ENCODE measurements at places on chromosomes 13 and 19.

- DNase-seq: no peak
Measured at GRCh38 chr13:66543780-66544179, 686.4 kb downstream of the PCDH9 start.

DNA sequence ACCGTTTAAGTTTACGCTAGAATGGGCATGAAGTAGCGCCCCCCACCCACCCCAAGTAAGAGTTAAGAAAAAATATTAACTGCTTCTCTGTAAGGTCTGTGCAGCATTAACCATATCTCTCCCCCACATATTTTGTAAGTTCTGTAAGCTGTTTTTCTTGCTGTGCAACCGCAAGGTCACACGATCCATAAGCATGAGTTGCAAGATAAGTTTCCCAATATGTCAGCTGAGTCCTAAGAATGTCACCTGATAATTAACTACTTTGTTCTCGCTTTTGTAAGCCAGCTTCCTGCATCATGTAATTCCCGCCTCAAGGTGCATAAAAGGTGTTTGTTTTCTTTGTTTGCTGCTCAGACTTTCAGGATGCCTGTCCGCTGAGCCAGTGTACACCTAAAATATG lies 187.0 kb downstream of the MYO16 start:
- no peak for DNase-seq

- no peak for DNase-seq
Measured at GRCh38 chr13:41460930-41461329, 3.6 kb downstream of the RGCC start.

DNA sequence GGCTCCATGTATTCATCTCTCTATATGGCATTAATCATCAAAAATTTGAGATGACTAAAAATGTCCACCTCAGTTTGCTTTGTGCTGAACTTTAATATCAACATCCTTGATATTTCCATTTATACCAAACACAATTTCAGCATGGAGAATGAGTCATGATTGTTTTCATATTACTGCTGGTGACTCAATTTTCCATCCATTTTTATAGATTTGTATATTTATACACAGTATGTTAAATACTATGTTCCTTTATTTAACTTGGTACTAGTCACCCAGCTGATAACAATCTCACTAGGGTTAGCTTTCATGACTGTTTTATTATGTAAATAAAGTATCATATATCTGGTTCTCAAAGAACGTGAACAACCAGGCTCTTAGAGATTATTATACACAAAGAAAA lies 1255.1 kb downstream of the SLITRK1 start:
- peak; percentile 3 for DNase-seq

- DNase-seq: no peak
Measured at GRCh38 chr13:78491978-78492377, 111.4 kb downstream of the POU4F1 start.

DNA sequence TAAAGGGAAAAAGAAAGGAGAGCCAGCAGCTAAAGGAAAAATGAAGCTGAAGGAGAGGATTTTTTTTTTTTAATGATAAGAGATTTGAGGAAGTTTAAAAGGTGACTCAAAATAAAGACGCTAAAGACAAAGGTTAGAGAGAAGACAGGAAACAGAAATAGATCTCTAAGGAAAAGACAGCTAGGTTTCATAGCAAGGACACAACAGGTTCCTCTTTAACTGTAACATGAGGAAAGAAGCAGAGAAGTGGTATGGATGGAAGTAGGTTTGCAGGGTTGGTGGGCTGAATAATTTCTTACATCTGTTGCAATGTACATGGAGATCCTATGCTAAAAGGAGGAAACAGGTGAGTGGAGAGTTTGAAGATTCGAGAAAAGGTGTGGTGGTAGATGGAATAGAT lies 107.5 kb downstream of the MYCBP2 start:
- DNase-seq: no peak

DNA sequence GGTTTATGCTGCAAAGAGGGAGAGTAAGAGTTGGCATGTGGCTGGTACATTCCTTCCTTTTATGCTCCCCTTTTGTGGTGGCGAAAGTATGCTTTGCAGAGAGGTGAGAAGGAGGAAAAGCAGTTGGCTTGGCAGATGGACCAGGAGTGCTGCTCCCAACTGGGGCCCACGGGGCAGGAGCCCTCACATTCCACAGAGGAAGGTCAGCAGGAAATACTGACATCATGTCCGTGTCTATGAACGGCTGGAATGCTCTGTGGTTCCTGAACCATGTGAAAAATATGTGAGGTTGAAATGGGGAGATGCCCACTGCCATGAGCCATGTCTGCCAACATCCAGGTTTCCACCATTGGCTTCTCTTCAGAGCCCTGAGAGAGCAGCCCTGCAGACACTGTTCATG lies 33.3 kb upstream of the GAS6 start:
- DNase-seq: no peak

DNA sequence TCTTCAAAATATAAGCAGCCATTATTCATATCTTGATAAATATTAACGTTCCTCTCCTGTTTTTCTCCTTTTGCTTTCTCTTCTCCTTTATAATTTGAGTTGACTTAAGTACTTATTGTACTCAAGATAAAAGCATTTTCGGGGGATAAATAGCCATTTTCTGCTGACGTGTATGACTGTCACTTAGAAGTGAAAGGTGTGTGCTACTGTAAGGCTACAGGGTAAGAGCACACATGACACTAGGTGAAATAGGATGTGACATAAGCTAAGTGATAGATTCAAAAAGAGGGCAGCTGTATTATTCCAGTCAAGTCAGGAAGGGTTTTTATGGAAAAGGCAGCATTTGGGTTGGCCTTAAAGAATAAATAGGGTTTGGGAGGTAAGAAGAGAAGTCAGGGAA lies 128.5 kb downstream of the GPC6 start:
- DNase-seq: no peak

GRCh38 chr13:113816254-113816929 lies 47.5 kb downstream of the GAS6 start:
- DNase-seq: no peak

DNA sequence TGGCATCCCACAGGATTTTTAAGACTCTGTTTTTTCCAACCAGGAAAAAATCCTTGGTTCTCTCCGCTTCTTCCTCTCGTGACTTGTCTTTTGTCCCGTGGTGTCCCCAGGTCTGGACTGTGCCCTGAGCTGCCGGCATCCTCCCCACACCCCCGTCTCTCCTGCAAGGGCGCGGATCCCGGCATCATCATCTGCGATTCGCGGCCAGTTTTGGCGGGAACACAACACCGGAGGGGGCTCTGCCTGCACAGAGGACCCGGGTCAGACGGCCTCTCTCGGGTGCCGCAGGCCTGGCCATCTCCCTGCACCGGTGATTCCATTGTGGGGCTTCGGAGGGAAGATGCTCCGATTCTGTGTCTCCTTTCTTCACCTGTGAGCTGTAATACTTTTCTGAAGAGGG lies 18.8 kb upstream of the GAS6 start:
- DNase-seq: no peak

GRCh38 chr13:109782066-109782822 lies 4.1 kb downstream of the IRS2 start:
- no peak for DNase-seq

GRCh38 chr13:45367358-45367757 lies 26.4 kb upstream of the TPT1 start:
- DNase-seq: no peak

DNA sequence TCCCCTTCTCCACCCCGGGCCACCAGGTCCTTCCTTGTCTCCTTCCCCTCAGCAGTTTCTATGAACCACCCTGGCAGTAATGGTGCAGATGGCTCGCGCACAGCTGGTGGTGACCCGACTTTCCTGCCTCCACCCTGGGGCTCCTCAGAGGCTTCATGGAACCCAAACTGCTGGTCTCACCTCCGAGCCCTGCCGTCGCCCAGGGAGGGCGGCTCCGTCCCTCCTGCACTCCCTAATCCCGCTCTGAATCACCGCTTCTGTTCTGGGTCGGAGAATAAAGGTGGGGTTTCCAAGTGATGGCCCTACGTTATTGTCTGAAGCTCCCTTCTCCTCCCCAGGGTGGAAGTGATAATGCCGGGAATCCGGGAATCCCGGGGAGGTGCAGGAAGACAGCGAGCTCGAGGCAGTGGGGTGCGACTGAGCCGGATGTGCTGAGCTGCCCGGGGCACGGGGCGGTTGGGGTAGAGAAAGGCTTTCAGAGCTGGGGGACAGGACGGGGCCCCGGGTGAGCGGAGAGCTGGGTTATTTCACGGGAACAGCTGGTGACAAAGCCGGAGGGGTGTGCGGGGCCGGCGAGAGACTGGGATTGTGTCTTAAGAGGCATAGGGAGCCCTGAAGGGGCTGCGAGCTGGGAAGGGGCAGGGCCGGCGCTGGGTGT lies 711 bp downstream of the FUT2 start:
- DNase-seq: no peak

GRCh38 chr13:42153199-42154113 lies 105.0 kb downstream of the DGKH start:
- DNase-seq: no peak

GRCh38 chr19:29923653-29924052 lies 18.4 kb upstream of the URI1 start:
- no peak for DNase-seq

DNA sequence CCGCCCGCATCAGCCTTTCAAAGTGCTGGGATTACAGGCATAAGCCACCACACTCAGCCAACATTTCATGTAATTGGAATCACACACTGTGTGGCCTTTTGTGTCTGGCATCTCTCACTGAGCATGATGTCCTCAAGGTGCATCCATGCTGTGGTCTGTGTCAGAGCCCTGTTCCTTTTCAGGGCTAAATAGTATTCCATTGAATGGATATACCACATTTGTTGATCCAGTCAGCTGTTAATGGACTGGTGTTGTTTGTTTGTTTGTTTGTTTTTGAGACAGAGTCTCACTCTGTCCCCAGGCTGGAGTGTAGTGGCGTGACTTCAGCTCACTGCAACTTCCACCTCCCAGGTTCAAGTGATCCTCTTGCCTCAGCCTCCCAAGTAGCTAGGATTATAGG lies 17.9 kb downstream of the ATCAY start:
- DNase-seq: no peak

- no peak for DNase-seq
Measured at GRCh38 chr19:31461814-31462539, 112.7 kb upstream of the TSHZ3 start.

- DNase-seq: no peak
Measured at GRCh38 chr19:58586133-58586765, 13.1 kb upstream of the MZF1 start.

- DNase-seq: no peak
Measured at GRCh38 chr19:16611121-16611520, 16.9 kb downstream of the MED26 start.

DNA sequence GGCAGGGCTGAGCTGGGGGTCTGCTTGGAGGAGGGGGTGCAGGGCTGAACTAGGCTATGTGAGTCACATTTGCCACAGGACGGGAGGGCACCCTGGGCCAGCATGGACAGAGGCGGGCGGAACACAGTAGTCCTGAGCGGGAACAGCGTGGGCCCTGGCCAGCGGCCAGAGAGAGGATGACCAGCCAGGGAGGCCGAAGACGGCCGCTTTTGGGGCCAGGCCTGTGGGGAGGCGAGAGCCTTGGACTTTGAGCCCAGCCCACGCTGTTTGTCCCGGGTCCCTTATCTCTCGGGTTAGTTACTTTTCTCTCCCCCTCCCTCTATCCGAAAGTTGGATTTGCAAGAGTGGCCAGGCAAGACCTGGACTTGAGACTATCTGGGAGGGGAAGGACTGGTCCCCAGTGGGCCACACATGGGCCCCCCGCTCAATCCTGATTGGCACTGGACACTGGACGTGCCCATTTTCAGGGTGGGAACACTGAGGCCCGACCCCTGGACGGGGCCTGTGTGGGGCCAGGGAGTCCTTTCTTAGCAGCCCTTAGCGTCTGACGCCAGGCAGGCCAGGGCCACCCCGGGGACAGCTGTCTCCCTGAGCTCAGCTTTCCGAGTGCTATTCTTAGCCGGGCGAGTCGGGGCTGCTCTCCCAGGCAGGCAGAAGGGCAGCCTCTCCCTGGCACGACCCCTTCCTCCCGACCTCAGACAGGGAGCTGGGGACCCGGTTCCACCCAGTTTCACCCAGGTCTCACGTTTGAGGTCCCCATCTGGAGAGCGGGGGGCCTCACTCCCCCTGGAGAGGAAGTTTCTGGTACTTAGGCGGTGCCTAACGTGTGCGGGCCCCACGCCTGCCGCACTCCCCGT lies 833 bp downstream of the GAMT start:
- DNase-seq: peak; percentile 48

DNA sequence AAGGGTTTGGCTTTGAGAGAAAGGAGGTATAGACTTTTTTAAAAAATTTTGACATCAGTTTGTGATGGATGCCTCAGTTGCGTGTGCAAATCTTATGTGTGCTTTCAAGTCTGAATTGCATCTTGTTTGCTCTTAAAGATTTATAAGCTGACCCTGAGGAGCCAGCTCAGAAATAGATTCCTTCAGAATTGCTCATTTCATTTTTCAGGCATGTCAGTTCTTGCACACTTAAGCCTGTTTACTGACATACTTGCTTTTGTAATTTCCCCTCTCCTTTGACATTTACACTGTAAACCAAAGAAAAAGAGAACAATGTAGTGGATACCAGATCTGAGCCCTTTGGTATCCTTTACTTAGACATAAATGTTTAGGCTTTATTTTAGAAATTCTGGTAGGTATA lies 87.6 kb downstream of the RNF17 start:
- DNase-seq: peak; percentile 4

- no peak for DNase-seq
Measured at GRCh38 chr19:3324405-3324856, 42.0 kb upstream of the NFIC start.

DNA sequence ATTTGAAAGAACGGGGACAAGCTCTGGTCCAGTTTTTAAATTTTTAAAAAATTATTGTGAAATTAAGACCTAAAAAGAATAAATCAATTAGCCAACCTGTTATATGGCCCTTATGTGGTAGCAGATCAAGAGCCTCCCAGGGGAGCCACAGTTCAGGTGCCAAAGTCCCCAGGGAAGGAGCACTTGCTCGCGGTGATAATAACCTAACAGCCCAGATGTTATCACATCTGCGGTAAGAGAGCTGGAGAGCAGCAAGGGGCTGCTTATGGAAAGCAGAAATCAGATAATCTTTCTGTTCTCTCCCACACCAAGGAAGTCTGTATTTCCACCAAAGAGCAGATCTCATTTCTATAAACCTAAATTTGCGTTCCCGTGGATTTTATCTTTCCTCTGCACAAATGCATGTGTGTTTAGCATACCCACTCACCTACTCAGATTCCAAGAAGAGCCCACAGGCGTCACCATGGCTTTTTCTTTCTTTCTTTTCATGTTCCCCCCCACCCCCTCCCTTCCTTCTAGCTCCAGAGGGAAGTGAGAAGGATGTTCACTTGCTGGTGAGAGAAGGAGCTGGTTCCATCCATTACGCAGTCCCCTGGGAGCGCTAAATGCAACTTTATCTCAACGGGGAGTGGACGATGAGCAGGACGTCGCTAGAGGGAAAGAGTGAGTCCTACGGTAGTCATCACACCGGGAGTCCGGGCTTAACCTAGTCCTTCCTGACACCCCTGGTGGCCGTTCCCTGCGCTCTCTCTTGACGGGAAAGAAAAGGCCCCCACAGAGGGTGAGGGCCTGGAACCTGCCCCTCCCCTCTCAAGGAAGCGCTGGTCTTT lies 1.6 kb upstream of the POU4F1 start:
- DNase-seq: no peak

- DNase-seq: peak; percentile 42
Measured at GRCh38 chr13:44274771-44275205, 98.8 kb upstream of the SERP2 start.

All from lung (tissue), 17 donors.